ENCODE measurements at places on chromosomes 6 and 20.

DNA sequence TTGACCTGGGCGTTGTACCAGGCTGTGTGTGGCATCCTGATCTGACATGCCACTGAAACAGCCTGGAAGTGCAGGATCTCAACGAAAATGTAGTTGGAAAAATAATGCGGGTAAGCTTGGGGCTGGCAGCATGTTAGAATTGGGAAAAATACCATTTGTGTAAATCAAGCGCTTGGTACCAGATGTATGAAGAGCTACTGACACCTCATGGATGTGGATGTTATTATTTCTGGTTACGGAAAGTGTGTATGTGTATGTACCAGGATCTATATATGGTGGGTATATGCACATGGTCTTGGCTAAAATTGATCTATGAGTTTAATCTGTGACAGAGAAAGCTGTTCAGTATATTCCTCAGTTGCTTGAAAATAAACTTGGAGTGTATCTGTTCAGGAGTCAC lies 22.7 kb downstream of the HIVEP1 start:
- H3K4me3 ChIP-seq = no peak overlapping the region
- no peak for DNase-seq
- peaks cover 6% of the 10 kb centered on the region for H3K36me3 ChIP-seq
- no peaks in the 10 kb centered on the region for H3K27me3 ChIP-seq
- no peak overlapping the region for H3K27ac ChIP-seq

GRCh38 chr6:36110050-36110449 lies 20.3 kb upstream of the MAPK13 start:
- H3K27me3 ChIP-seq = no peaks in the 10 kb centered on the region
- no peak overlapping the region for H3K4me3 ChIP-seq
- peaks cover 18% of the 10 kb centered on the region for H3K36me3 ChIP-seq
- H3K4me1 ChIP-seq = peaks cover 30% of the 10 kb centered on the region
- no peak overlapping the region for H3K27ac ChIP-seq

- no peak overlapping the region for H3K4me3 ChIP-seq
- no peak for DNase-seq
- no peak overlapping the region for H3K27ac ChIP-seq
- H3K4me1 ChIP-seq = peaks cover 42% of the 10 kb centered on the region
These were observed 97.0 kb downstream of the TRERF1 start for GRCh38 chr6:42354702-42355101.

- no peak for DNase-seq
- H3K4me1 ChIP-seq = no peaks in the 10 kb centered on the region
- no peaks in the 10 kb centered on the region for H3K27me3 ChIP-seq
- H3K27ac ChIP-seq = no peak overlapping the region
- H3K36me3 ChIP-seq = peaks cover 17% of the 10 kb centered on the region
These were observed 25.5 kb downstream of the MCUR1 start for GRCh38 chr6:13788820-13789219.

- H3K27me3 ChIP-seq = no peaks in the 10 kb centered on the region
- H3K4me3 ChIP-seq = no peak overlapping the region
- DNase-seq = no peak
- H3K4me1 ChIP-seq = no peaks in the 10 kb centered on the region
- no peaks in the 10 kb centered on the region for H3K36me3 ChIP-seq
These were observed 253.6 kb upstream of the RAB32 start for GRCh38 chr6:146289816-146290588.

GRCh38 chr6:46940433-46941226 lies 18.9 kb upstream of the ADGRF5 start:
- H3K4me3 ChIP-seq = no peak overlapping the region
- no peaks in the 10 kb centered on the region for H3K36me3 ChIP-seq
- peaks cover 18% of the 10 kb centered on the region for H3K27me3 ChIP-seq
- DNase-seq = no peak

DNA sequence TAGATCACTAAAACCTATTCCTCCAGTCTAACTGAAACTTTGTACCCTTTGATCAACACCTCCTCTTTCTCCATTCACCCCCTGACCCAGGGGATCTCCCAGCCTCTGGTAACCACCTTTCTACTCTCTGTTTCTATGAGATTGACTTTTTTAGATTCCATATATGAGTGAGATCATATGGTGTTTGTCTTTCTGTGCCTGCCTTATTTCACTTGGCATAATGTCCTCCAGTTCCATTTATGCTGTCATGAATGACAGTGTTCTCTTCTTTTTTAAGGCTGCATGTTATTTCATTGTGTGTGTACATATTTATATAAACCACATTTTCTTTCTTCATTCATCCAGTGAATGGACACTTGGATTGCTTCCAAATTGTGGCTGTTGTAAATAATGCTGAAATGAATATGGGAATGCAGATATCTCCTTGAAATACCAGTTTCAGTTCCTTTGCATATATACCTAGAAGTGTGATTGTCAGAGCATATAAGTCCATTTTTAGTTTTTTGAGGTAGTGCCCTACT lies 57.7 kb downstream of the DHX35 start:
- H3K27ac ChIP-seq = no peak overlapping the region
- H3K36me3 ChIP-seq = peaks cover 29% of the 10 kb centered on the region
- H3K4me3 ChIP-seq = no peak overlapping the region
- no peaks in the 10 kb centered on the region for H3K27me3 ChIP-seq
- DNase-seq = no peak

GRCh38 chr20:16548068-16548672 lies 25.1 kb downstream of the KIF16B start:
- peaks cover 6% of the 10 kb centered on the region for H3K4me1 ChIP-seq
- no peak overlapping the region for H3K4me3 ChIP-seq
- no peak for DNase-seq

GRCh38 chr6:89970072-89970471 lies 75.8 kb downstream of the GJA10 start:
- peaks cover 6% of the 10 kb centered on the region for H3K4me1 ChIP-seq
- no peak overlapping the region for H3K4me3 ChIP-seq
- H3K27ac ChIP-seq = no peak overlapping the region

DNA sequence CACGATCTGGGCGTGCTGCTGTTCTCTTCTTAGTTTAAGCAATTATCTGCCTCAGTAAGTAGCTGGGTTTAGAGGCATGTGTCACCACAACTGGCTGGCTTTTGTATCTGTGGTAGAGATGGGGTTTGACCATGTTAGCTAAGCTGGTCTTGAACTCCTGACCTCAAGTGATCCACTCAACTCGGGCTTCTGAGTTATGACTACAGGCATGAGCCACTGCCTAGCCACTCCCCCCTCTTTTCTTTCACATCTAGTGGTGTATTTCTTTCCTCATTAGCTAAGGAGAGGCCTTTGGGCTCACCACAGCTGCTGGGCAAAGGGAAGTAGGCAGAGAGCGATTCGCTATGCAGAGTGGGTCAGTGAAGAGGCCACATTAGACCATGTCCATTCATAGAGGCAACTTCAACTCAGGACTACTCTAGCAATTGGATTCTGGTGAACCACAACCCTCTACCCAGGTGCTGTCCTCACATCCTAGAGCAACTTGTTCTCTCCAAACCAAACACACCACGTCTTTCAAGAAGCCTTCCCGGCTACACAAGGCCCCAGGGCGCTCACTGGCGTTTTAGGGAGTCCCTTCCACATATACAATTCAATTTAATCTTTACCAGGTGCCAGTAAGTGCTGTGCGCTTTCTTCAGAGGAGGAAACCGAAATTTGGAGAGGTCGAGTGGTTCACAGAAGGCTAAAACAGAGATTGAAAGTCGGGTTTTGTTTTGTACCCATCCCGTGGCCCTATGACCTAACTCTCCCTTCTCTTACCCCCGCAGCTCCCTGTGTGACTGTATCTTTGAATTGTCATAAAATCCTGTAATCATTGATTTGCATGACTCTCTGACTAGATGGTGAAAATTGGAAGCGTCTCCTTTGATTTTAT lies 26.5 kb upstream of the GFOD1 start:
- H3K4me3 ChIP-seq = no peak overlapping the region
- H3K27ac ChIP-seq = no peak overlapping the region
- no peaks in the 10 kb centered on the region for H3K4me1 ChIP-seq
- no peak for DNase-seq

DNA sequence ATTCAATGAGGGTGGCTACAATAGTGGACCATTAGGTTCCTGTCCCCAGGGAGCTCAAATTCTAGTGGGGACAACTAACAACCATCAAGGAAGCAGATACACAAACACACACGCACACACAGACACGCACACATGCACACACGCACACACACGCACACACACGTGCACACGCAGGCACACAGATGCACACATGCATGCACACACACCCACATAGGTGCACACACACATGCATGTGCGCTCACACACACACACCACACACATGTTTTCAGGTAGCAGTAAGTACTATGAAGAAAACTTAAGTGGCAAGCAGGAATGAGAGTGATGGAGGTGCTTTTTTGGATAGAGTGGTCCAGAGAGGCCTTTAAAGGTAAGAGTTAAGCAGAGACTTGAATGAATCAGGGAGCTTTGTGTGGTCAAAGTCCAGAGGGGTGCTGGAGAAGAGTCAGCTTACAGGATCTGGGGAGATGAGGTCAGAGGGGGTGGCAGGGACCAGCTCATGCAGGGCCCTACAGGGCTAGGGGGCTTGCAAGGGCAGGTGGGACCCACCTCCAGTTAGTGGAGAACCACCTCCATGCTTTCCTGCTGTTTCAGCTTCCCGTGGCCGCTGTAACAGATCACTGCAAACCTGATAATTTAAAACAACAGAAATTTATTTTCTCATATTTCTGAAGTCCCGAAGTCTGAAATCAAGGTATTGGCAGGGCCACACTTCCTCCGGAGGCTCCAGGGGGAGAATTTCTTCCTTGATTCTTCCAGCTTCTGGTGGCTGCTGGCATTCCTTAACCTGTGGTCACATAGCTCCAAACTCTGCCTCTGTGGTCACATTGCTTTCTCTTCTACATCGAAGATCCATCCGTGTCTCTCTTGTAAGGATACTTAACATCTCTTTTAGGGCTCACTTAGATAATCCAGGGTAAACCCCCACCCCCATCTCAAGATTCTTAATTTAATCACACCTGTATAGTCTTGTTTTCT lies 6.9 kb upstream of the NSFL1C start:
- H3K27ac ChIP-seq = no peak overlapping the region
- no peaks in the 10 kb centered on the region for H3K4me1 ChIP-seq
- H3K4me3 ChIP-seq = no peak overlapping the region
- DNase-seq = no peak
- no peaks in the 10 kb centered on the region for H3K36me3 ChIP-seq

GRCh38 chr20:33602826-33603590 lies 59.1 kb upstream of the C20orf144 start:
- peaks cover 16% of the 10 kb centered on the region for H3K4me1 ChIP-seq
- peaks cover 14% of the 10 kb centered on the region for H3K36me3 ChIP-seq
- no peak for DNase-seq
- no peak overlapping the region for H3K4me3 ChIP-seq
- no peaks in the 10 kb centered on the region for H3K27me3 ChIP-seq
- H3K27ac ChIP-seq = peak overlapping the region; percentile 23

DNA sequence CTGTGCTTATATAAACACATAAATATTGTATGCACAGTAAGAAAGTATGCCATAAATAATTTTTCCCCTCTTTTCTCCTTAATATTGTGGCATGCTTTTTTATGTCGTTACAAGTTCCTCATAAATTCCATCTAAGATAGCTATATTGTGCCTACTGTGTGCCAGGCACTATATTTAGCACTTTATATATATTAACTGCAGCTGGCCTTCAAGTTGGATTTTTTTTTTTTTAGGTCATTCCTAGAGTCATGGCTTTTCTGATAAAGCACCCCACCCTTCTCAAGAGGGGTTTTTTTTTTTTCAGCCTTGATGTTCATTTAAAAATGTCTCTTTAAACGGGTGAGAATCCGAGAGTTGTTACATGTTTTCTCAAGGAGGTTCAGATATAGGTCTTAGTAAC lies 42.8 kb upstream of the RNF8 start:
- DNase-seq = no peak
- peaks cover 23% of the 10 kb centered on the region for H3K36me3 ChIP-seq
- H3K4me1 ChIP-seq = peaks cover 4% of the 10 kb centered on the region

- H3K27me3 ChIP-seq = no peaks in the 10 kb centered on the region
- no peaks in the 10 kb centered on the region for H3K36me3 ChIP-seq
- H3K27ac ChIP-seq = no peak overlapping the region
- peaks cover 4% of the 10 kb centered on the region for H3K4me1 ChIP-seq
- no peak overlapping the region for H3K4me3 ChIP-seq
- no peak for DNase-seq
These were observed 10.8 kb upstream of the TAAR1 start for GRCh38 chr6:132669690-132670291.

GRCh38 chr6:117906507-117906957 lies 532 bp upstream of the SLC35F1 start:
- H3K27me3 ChIP-seq = peaks cover 67% of the 10 kb centered on the region
- no peak overlapping the region for H3K27ac ChIP-seq
- DNase-seq = no peak
- H3K4me3 ChIP-seq = peak overlapping the region; percentile 63
- peaks cover 6% of the 10 kb centered on the region for H3K4me1 ChIP-seq

DNA sequence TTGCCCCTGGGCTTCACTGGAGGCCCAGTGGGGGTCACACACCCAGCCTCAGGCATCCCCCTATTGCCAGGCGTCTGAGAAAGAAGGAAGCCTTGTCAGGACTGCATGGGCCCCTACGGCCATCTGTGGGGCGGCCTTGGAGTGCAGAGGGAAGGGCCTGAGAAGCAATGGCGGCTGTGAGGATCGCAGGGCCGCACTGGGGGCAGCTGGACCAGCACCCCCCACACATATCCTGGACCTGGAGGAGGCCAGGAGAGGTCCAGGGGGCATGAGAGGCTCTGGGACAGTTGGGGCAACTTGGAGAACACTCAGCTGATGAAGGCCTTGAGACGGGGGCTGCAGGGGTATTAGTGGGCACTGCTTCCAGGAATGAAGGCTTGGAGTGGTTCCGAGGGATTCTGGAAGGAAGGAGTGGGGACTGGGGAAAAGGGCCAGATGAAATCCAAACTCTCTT lies 16.5 kb downstream of the MDFI start:
- H3K27me3 ChIP-seq = peaks cover 67% of the 10 kb centered on the region
- no peak overlapping the region for H3K4me3 ChIP-seq
- DNase-seq = no peak
- H3K4me1 ChIP-seq = no peaks in the 10 kb centered on the region

DNA sequence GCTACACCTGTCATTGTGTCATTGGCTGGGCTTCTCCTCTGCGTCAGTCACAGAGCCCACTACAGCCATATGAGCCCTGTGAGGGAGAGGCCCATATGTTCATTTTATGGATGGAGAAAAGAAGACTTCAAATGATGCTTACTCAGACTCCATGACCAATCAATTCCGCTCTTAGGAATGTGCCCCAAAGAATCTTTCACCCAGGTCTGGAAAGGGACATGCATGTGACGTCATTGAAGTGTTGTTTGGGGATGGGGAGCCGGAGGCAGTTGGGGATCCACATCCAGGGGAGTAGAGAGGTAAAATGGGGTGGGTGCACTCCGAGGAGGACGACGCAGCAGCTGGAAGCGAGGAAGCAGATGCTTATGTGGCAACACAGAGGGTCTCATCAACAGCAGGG lies 9.6 kb upstream of the C6orf132 start:
- H3K4me1 ChIP-seq = no peaks in the 10 kb centered on the region
- no peak overlapping the region for H3K4me3 ChIP-seq
- H3K27me3 ChIP-seq = no peaks in the 10 kb centered on the region
- H3K27ac ChIP-seq = no peak overlapping the region
- H3K36me3 ChIP-seq = no peaks in the 10 kb centered on the region
- DNase-seq = no peak

- H3K4me3 ChIP-seq = no peak overlapping the region
- no peak for DNase-seq
- H3K36me3 ChIP-seq = no peaks in the 10 kb centered on the region
These were observed 81.6 kb downstream of the KCNB1 start for GRCh38 chr20:49400904-49401303.
